Hepatocyte (in vitro differentiated cells): ENCODE measurements at places on chromosomes 1 and 21. TPM values are rescaled to one million over a fixed set of nuclear protein-coding genes. Genes with fewer than 3 reads are reported as not detected.

DNA sequence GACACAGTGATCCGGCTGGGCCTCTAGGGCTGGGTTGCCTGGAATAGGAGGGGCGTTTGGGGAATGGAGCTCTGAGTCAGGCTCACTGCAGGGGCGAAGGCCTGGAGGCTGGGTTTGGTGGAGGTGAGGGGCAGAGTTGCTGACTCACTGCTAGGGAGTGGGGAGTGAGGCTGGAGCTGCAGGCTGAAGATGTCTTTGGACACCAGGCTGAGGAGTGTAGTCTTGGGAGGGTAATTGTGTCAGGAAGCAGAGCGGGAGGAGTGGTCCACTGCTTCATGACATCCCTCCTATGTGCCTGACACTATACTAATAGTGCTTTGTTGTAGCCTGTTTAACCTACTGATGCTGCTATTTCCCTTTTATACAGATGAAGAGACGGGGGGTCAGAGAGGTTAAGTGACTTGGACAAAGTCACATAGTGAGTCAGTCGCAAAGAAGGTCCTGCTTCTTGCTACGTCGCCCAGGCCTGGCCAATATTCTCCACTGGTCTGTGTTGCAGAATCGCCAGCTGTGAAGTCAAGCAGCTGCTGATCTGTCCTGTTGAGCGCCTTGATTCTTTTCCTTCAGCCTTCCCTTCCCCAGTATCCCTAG, 13.6 kb downstream of the ACTL8 start:
- DNase-seq = peak; percentile 43

Gene S100A12
- polyA plus RNA-seq = 1.1 TPM in 1 of 2 replicates, not detected in the other

Gene TMEM52
- polyA plus RNA-seq = 5.3 and 5.8 TPM in 2 replicates

Gene NCAM2
- polyA plus RNA-seq = 1.7 and 2.3 TPM in 2 replicates

Gene SLAMF9
- polyA plus RNA-seq = not detected in 2 replicates

DNA sequence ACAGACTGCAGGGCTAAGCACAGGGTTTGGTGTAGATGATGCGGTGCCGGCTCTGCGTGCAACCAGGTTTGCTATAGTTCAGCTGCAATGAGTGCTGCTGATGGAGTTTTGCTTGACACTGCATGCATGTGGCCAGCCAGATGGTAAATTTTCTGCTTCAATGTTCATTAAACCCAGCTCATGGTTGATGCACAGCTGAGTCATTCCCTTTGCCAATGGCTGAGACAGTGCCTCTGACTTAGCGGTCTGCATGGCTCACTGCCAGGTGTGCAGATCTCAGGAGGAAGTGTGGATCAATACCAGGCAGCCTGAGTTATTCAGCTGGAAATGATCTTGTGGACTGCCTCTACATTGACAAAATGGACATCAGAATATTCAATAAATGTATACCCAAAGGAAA, 172.7 kb upstream of the ZP4 start:
- no peak for DNase-seq

GRCh38 chr21:46243325-46243724, 14.8 kb upstream of the LSS start:
- DNase-seq = no peak

GRCh38 chr1:203308328-203308922, 3.1 kb downstream of the BTG2 start:
- DNase-seq = peak; percentile 28

GRCh38 chr21:19490481-19490880, 1086.9 kb upstream of the TMPRSS15 start:
- DNase-seq = no peak

- DNase-seq = no peak
These were observed 138.0 kb downstream of the RERE start for GRCh38 chr1:8679395-8679800.

DNA sequence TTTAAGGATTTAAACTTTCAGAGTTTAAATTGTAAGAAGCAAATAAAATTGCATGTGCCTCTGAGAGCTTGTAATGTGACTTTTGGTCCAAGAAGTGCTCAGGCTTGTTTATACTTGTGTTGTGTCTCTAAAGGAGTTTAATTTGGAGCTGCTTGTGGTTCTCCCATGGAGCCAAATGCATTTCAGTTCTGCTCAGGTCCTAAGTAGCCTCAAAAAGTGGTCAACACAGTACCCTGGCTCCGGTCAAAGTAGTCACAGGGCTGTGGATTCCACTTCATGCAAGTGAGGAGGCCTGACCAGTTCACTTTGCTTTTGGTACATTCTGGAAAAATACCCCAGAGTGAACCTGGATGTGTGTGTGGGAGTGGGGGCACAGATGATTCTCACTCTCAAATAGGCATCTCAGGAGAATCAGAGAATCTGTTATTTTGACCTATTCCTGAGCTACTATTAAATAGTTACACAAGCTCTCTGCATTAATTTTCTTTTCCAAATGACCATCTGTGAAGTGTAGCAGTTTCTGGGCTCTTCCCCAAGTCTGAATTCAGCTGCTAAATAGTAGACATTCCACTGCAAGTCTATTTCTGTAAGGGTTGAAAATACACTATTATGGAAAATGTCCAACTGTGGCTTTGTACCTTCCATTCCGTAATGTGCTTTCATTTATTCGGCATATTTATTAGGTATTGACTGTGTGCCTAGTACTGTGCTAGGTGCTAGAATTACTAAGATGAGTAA, 31.7 kb upstream of the AGO1 start:
- DNase-seq = no peak

GRCh38 chr1:67711158-67711854, 26.3 kb downstream of the GADD45A start:
- DNase-seq = no peak

- DNase-seq = no peak
These were observed 59.5 kb downstream of the NTMT2 start for GRCh38 chr1:170205301-170205700.

DNA sequence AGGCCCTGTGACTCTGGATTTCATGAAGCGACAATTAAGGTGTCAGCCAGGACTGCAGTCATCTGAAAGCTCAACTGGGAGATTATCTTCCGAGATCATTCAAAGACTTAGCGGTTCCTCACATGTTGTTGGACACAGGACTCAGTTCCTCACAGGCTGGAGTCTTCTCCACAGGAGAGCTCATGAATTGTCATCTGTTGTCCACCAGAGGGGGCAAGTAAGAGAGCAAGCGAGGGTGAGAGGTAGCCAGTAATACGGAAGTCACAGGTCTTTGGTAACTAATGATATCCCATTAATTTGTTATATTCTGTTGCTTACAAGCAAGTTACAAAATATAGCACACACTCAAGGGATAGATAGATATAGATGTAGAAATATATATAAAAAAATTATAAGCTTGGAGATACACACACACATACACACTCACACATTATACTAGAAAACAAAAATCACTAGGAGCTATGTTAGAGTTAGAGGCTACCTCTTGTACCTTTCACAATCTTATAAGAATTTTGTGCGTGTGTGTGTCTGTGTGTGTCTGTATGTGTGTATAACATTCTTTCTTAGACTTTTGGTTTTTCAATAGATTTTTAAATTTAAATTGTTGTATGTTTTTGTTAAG, 1695.3 kb downstream of the BRINP3 start:
- peak; percentile 77 for DNase-seq

Gene PROK1
- 9.4 and 11.1 TPM in 2 replicates for polyA plus RNA-seq

Gene KCNA2
- polyA plus RNA-seq = 0.80 TPM in 1 of 2 replicates, not detected in the other

DNA sequence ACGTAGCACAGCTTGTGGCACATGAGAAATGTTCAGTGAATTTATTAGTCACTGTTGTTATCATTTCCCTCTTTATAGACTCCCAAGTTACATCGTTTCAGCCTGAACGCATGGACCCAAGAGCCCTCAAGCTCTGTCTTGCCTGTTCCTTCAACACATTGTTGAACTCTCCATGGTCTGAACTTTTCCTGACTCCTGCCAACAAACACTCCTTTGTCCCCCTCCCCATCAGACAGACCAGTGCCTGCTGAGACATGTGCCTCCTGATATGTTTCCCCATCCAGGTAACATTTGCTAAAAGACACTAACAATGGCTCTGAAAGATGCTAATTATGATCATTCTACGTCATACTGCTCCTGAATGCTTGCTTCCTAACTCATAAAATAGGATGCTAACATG, 108.7 kb upstream of the NFIA start:
- DNase-seq = no peak

Gene MOB3C
- 5.1 and 5.8 TPM in 2 replicates for polyA plus RNA-seq

- no peak for DNase-seq
These were observed 276.0 kb upstream of the PLD5 start for GRCh38 chr1:242800521-242800920.

DNA sequence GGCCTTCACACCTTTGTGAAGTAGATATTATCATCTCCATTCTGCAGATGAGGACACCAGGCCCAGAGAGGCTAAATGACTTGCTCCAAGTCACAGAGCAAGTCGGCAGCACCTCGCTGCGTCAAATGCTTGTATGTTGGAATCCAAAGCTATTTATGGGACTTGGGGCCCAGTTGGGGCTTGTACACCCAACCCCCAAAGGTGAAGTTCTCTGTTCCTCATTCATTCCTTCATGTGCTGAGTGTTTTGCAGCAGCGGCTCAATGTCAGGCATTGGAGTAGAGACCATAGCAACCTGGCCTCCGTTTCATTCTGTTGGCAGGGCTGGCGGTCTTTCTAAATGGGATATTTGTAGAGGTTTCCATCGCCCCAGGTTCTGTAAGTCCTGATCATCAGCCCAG, 113.4 kb upstream of the SLC25A33 start:
- DNase-seq = no peak

DNA sequence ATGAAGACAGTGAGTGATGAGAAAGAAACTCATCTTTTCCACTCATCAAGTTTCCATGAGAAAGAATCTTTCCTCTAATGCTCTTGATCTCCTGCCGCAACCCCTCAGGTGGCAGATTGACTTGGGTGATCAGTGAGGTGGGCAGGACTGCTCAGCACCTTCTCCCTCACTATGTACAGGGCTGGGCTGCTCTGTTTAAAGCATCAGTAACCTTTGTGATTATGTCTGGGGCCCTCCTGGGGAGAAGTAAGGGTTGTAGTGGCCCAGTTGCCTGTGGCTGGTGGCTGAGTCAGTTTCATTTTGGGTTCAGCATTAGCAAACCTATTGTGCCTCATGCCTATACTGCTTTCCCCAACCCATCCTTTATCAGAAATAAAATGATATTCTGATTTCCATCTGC, 366.0 kb downstream of the TTLL7 start:
- DNase-seq = no peak
